Stimulated activated CD8-positive, alpha-beta memory T cell treated with anti-CD3 and anti-CD28 coated beads, Interleukin-7, amount 100 ng/mL, for 1 hour (primary cell): ENCODE measurements at places on chromosomes 11 and 22.

DNA sequence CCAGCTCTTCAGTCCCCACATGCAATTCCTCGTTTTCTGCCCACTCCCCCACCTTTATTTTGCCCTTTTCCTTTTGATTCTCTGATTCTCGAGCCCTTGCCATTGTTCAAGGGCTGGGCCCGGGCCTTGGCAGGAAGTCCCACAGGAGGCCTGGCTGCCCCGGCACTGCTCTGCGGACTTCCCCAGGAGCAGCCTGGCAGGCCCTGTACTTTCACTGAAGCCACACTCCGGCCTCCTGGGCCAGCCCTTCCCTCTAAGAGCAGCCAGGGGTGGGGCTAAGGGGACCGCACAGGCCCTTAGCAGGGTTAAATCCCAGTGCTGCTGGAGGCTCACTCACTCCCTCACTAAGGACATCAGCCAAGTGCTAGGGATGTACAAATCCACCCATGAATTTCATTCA is 4.1 kb downstream of the LRRC32 start:
- no peak for DNase-seq

DNA sequence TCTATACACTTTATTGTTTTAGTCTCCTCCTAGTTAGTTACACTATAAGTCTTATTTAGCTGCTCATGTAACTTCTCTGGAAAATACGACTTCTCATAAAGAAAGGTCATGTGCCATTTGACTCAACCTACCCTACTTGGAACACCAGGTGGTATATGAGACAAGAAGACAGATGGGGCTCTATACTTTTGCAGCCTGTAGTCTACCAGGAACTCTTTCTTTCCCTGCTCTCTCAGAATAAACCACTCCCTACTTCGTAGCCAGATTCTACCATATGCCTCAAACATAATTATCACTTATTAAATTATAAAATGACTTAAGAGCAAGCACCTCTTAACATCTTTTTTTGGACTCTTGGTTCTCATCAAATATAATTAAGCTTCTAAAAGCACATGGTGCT is 38.5 kb upstream of the RAPSN start:
- no peak for DNase-seq

DNA sequence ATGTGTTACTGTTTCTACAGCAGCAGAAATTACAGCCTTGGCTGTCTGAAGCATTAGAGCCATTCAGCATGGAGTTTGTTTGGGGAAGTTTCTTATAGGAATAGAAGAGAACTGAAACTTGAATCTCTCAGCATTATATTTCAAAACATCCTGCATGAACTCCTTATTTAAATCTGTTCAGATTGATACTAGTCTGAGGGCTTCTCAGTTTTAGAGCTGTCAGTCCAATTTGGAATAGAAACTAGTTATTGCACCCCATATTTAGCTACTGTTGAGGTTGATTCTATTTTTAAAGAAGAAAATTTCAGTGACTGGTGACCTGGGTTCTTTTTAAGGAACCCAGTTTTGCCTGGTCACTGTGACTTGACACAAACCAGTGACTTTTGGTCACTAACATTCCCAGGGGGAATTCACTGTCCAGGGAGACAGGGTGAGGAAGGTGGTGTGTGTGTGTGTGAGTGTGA is 126.0 kb upstream of the TTC12 start:
- DNase-seq, result no peak

GRCh38 chr22:36467946-36468345 is 13.5 kb downstream of the TXN2 start:
- no peak for DNase-seq

DNA sequence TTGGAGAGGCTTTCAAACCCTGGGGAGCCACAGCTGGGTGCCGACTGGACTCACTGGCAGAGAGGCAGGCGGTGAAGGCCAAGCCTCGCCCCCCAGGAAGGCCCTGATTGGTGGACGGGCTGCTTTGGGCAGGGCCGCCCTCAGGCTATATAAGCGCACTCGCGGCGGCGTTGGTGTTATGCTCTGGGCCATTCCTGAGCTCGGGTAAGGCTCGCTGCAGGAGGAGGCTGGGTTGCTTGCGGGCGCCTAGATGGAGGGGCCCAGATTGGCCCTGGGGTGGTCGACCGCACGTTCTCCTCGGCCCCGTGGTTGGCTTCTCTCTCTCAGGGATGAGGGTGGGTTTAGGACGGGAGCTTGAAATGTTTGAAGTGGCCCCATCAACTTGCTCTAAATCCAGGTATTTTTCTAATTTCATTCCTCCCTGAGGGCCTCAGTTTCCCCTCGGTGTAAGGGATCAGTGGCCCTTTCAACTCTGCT is at the start of gene SPDYC:
Gene SPDYC, plus strand, starts transcription at position 176 of the 477 bp plus-strand sequence. CDS start 1,125 bp downstream, outside the sequence.
- DNase-seq, result no peak

- DNase-seq, result no peak
These were observed 8.7 kb upstream of the HIPK3 start for GRCh38 chr11:33248416-33248971.

- DNase-seq, result no peak
These were observed 150.7 kb downstream of the BRD1 start for GRCh38 chr22:49676783-49677494.

DNA sequence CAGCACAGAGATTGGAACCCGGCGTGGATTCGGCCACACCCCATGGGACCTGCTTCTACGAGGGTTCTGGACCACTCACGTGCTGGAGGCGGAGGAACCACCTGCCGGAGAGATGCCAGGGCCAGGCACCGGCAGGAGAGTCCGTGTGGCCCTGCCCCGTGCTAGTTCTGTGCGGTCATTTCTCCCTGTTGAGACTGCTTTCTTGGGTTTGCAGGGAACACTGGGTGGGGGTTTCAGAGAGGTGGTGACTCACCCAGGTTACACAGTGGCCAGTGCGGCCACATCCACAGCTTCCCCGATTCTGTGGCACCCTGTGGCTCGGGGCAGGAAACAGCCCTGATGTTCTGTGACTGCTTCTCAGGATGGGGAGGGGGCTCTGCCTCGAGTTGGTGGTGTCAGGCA is 3.6 kb upstream of the PHLDA2 start:
- DNase-seq, result no peak

- DNase-seq, result no peak
These were observed 43.7 kb downstream of the ZBTB16 start for GRCh38 chr11:114102993-114103896.

DNA sequence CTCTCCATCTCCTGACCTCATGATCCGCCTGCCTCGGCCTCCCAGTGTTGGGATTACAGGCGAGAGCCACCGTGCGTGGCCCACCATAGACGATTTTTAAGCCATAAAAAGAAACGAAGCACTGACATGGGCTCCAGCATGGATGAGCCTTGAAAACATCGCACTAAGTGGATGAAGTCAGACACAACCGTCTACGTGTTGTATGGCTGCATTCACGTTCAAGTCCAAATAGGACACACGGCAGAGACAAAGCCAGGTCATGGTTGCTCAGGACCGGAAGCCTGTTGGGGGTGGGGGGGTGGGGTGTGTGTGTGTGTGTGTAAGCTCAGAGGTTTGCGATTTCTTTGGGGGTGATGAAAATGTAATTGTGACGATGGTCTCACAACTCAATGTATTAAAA is 10.0 kb downstream of the RRP7A start:
- DNase-seq, result no peak

GRCh38 chr11:32386770-32387377 is 48.5 kb downstream of the WT1 start:
- no peak for DNase-seq

DNA sequence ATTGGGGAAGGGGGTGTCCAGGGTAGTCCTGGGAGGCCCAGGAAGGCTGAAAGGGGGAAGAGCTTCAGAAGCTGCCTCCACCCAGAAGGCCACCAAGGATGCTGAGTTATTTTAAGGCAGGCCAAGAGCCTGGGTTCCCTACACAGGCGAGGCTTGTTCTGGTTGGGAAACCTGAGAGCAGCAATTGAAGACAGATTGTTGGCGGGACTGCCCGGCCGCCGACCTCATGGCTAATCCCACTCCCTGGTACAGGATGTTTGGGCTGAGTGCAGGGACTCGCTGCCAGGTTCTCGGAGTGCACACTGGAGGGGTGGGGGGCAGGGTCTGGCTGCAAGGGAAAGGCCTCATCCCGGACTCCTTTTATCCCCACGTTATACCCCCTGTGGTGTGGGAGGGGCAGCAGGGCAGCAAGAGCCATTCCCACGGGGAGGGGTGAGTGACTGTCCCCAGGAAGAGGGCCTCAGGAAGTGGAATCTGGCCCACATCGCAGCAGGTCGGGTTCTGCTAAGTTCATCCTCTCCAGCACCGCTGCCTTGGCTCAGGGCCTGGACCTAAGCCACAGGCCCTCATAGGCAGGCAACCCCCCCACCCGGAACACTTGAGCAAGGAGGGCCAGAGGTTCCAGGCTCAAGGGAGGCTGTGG is 43.6 kb upstream of the PRR5 start:
- no peak for DNase-seq

- no peak for DNase-seq
These were observed 109.8 kb upstream of the SERPIND1 start for GRCh38 chr22:20663941-20664593.
